NT2/D1 (cell line): ENCODE measurements at places on chromosomes 3 and 15.

GRCh38 chr15:60507596-60508424 lies 28.9 kb upstream of the ICE2 start:
- peak; percentile 48 for DNase-seq

- no peak for DNase-seq
Measured at GRCh38 chr3:3303636-3304035, 124.1 kb upstream of the CRBN start.

DNA sequence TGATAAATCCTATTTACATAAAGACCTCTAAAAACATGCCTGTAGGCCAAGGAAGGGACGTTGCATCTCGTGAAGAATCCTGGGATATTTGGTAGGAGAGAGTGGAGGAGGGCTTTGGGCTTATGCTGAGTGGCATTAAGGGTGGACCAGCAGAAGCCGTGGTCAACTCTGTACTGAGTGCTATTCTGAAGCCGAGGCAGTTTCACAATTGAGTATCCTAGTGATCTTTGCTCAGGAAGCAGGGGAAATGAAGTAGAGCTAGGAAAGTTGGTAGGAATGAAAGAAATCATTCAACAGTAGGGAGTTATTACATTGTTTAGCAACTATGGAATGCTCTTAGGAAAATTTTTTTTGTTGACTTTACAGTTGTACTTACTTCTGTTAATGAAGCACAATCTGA lies 24.2 kb downstream of the MCTP2 start:
- no peak for DNase-seq

GRCh38 chr3:12630292-12630691 lies 33.6 kb downstream of the RAF1 start:
- DNase-seq = no peak

DNA sequence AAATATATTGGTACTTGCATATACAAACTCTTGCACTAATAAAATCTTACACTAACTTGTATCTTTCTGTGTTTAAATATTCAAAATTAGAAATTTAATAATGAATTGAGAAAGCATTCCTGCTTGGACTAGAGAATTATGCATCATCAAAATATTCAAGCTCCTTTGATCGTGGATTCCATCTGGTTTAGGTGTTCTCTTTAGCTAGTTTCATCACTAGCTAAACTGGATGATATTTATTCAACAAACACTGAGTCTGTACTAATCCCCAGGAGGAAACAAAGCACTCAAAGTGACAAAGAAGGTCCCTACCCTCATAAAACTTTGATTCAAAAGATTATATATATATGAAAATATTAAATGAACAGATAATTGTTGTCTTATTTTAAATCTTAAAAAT lies 1360.9 kb upstream of the ALCAM start:
- DNase-seq = no peak

DNA sequence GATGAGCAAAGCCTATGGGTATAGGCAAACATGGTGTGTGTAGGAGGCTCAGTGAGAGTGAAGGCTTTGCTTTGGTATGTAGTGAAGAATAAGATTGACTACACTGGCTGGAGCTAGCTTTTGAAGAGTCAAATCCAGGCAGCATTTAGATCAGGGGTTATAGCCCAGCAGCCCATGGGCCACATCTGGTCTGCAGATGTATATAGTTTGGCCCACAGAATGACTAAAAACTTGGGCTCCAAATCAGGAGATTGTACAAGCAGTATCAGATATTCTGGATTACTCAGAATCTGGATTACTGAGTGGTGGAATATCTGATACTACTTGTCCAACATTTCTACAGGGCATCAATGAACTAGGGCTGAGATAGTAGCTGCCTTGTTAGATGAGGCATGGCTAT lies 92.9 kb upstream of the FGF7 start:
- no peak for DNase-seq

GRCh38 chr3:127112796-127113570 lies 79.9 kb upstream of the PRR23E start:
- no peak for DNase-seq

DNA sequence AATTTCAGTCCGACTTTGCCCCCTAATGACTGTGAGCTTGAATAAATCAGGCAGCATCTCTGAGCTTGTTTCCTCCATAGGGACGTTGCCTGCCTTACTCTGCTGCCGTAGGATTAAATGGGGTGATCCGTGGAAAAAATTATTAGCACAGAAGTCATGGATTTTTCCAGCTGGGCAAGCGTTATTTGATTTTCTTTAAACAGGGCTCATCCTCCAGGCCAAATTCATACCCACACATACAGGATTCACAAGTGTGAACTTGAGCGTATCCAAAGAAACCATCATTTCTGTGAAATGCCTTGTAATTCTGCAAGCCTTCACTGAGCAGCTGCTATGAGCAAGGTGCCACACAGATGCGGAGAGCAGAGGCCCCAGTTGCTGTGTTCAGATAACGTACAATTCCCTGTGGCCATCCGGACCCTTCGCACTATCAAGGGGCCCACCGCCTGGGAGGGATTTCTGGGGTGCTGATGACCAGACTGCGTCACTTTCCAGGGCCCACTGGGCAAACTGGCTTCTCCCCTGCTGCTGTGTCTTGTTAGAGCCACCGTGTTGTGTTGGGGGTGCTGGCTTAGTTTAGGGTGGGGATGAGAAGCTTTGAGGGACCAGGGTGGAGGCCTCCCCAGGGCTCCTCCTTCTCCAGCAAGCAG lies 61.4 kb downstream of the MGLL start:
- DNase-seq = no peak

- no peak for DNase-seq
Measured at GRCh38 chr3:131960324-131960723, 74.5 kb downstream of the CPNE4 start.
